Activated CD4-positive, alpha-beta T cell treated with anti-CD3 and anti-CD28 coated beads, Interleukin-2, amount 10 ng/mL, durations not matched to agents 24 days and 14 days (primary cell): ENCODE measurements at places on chromosomes 7 and 10.

DNA sequence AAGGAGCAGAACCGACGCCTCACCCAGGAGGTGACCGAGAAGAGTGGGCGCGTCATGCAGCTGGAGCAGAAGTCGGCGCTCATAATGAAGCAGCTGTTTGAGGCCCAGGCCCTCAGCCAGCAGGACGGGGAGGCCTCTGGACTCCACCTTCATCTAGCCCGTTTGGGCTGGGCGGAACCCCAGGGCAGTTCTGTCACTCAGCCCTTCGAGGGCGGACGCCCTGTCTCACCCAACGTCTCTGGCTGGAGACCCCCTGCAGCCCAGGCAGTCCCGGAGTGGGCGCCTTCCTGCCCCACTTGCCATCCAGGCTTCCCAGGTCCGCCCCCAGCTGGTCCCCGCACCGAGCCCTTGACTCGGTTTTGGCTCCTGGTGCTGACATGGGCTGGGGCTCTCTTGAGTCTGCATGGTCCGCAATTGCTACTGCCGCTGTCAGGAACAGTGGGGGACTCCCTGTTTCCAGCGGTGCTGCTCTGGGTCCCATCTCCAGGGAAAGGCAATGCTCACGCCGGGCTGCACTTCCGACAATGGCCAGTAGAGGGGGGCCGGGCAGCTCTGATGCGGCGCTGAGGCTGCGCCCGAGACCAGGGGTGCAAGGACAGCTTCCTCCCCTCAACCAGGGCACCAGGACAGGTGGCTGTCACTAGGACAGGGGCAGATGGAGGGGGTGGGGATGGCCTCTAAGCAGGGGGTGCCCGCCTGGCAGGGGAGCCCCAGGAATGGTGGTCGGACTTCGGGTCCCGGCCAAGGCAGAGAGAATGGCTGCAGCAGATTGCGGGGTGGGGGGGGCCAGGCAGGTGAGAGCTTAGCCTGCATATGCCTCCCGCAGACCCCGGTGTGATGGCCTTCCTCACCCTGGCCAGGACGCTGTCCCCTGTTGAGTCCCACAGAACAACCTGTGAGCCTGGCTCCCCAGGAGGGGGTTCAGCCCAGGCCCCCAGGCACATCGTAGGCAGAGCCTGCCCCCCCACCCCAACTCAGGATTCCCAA lies 71.2 kb upstream of the KCTD7 start:
- peak; percentile 94 for DNase-seq

DNA sequence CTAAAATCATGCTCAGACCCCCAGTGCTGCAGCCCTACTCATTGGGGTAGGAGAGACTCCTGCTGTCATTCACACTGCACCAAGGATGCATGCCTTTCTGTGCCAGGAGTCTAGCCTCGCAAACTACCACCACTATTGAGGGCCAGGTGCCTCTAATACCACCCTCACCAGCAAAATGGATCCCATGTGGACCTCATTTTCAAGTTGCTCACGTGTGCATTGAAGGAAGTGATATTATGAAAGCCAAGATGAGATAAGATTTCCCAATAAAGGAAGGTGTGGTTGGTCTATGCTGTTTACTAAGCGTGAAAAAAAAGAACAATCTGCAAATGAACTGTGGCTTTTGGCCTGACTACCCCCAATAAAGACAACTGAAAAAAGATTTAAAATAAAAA lies 7.2 kb upstream of the LAMTOR4 start:
- no peak for DNase-seq

- DNase-seq, result peak; percentile 76
These were observed 6.9 kb downstream of the ATP5MF start for GRCh38 chr7:99459087-99459486.

DNA sequence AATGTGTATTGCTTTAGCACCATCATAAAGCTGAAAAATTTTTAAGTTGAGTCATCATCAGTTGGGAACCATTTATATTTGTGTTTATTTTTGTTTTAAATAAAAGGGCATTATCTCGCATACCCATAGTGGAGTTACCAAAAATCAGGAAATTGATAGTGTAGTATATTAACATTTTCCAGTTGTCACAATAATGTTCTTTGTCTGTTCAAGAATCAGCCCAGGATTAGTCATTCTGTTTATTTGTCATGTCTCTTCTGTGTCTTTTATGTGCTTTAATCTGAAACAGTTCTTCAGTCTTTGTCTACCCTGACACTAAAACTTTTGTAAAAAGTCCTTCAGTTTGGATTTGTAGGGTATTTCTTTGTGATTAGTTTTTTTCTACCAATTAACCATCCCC lies 827.8 kb upstream of the ZWINT start:
- no peak for DNase-seq

GRCh38 chr7:149865437-149865836 lies 8.3 kb upstream of the ATP6V0E2 start:
- peak; percentile 89 for DNase-seq

DNA sequence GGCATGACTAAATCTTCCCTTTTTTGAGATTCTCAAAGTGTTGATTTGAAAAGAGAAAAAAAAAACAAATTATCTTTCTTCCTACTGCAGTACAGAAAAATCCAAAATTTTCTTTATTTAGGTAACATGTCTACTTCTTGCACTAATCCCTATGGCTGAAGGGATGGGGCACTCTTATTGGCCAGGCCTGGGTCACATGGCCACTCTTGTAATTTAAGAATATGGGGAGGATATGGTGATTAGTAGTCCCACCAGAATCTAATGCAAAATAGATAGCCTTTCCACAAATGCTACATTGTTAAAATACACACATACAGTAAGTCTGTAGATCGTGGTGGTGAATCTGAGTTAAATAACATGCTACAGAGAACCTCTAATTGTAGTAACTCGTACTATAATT lies 7.0 kb upstream of the PALS2 start:
- no peak for DNase-seq

DNA sequence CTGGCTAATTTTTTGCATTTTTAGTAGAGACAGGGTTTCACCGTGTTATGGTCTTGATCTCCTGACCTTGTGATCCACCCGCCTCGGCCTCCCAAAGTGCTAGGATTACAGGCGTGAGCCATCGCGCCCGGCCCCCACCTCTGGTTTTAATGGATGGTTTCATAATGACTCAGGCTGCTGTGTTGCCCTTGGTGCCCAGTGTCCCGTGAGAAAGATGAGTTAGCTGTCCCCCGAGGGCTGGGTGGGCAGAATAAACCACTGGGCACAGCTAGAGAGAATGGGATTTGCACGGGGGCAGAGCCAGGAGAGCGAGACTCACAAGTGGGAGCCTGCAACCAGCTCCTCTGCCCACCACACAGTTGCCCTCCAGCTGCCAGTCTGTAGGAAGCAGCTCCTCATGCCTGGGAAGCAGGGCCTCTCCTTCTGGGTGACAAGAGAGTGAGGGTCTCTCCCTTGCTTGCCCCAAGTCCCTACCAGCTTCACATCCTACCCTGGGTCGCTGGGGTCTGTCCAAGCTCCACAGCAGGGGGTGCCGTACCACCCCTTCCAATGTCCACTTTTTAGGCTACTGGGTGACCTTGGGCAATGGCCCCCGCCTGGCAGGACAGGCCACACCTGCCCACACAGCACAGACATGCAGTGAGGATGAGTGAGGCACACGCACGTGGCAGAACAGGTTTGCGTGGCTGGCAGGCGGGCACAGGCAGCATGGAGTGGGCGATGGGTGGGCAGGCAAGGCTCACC lies 16.1 kb upstream of the NDST2 start:
- DNase-seq, result no peak

DNA sequence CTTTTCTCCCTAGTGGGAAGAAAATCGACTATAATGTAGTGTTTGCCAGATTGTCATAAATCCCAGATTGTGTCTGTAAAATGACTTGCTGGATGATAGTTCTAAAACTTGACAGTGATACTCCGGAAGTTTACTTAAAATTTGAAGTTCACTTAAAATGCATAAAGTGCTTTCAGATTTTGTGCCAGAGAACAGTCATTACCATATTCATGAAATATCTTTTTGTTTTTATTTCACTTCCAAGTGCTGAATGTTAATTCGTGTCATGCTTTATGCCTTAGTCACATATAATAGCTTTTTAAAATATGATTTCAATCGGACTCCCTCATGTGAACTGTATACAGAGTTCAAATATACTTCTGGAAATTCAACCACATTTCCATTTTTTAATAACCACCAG lies 30.4 kb downstream of the PRPF18 start:
- DNase-seq, result no peak

DNA sequence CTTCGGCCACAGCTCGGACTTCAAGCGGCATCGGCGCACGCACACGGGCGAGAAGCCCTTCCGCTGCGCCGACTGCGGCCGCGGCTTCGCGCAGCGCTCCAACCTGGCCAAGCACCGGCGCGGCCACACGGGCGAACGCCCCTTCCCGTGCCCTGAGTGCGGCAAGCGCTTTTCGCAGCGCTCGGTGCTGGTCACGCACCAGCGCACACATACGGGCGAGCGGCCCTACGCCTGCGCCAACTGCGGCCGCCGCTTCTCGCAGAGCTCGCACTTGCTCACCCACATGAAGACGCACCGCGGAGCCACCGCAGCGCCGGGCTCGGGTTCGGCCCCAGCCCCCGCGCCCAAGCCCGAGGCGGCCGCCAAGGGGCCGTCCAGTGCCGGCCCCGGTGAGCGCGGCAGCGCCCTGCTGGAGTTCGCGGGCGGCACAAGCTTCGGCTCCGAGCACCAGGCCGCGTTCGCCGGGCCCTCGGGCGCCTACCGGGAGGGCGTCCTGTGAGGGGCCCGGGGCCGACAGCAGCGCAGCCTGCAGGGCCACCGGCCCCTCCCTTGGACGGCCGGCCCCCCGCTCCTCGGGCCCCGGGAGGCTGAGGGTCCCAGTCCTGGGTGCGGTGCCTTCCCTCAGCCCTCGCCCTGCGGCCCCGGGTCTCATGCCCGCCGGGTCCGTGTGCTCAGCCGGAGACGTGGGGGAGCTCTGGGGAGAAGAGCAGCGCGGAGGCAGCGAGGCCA lies 17.2 kb downstream of the ZNF316 start:
- no peak for DNase-seq

GRCh38 chr7:30790356-30790755 lies 19.1 kb downstream of the MINDY4 start:
- no peak for DNase-seq

GRCh38 chr10:121442086-121442935 lies 155.9 kb downstream of the FGFR2 start:
- DNase-seq, result no peak

DNA sequence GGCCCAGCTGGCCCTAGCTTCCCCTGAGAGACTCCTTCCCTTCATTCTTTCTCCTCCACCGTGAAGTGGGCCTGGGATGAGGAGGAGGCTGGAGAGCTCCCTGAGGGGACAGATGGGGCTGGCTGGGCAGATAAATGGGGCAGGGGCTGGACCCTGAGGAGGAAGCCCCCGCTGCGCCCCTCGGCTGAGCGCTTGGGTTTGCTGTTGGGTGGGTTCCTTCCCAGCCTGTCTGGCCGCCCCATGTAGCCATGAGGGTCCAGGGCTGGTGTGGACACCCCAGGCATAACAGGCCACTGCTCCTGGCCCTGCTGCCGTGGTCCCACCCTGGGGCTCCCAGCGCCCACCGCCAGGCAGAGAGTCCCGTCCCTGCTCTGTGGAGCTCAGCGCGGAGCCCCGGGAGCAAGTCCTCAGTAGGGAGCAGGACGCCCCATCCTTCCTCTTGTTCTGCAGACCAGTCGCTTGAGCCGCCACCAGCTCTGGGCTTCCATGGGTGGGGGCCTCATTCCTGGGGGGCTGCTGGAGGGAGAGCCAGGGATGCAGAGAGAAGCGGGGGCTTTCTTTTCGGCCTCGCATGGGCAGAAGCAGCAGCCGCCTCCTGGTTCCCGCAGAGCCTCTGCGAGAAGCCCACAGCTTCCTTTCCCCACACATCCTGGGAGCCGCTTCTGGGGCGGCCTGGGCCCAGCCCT lies 266.4 kb upstream of the TCERG1L start:
- peak; percentile 33 for DNase-seq

DNA sequence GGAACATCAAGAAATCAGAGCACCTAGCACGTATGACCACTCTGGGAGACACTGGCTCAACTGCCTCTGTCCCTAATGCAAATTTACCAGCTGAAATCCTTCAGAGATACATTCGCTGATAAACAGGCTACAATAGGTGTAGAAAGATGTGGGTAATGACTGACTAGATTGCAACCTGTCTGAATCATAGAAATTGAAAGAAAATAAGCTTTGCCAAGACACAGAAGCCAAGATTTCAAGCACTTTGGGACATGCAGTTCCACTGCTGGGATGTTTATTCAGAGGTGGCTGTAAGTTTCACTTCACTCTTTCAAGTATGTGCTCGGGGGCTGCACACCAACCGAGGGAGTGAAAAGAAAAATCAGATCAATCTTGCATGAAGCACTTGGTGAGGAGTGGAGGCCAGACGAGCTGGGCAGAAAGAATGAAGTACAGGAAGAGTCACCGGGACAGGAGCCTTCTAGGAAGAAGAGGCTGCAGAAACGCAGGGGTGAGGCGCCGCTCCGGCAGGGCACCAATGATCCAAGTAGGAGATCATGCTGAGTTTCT lies 276.7 kb downstream of the PARD3 start:
- DNase-seq, result no peak

- DNase-seq, result peak; percentile 90
These were observed 21.3 kb upstream of the KCNK18 start for GRCh38 chr10:117175901-117176534.

GRCh38 chr7:14286036-14286435 lies 296.6 kb upstream of the ETV1 start:
- no peak for DNase-seq

GRCh38 chr7:95330204-95330960 lies 6.0 kb upstream of the PON1 start:
- DNase-seq, result peak; percentile 68

- DNase-seq, result no peak
These were observed 25.3 kb downstream of the CCDC7 start for GRCh38 chr10:32471232-32471631.

DNA sequence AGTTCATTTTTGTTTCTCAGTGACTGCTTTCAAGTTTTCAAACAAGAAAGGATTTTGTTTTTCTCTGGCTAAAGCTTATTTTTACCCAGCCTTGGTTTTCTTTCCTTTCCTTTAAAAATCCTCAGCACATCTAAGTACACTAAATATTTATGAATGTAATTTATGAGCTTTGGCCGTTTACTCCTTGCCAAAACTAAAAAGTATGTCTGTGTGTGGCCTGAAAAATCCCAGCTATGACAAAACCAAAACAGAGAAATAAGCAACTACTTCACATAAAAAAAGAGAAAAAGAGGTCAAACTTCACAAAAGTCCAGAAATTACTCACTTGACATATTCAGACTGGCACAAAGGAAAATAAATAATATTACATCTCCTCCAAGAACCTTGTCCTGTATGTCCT lies 365.1 kb upstream of the NFE2L3 start:
- no peak for DNase-seq

DNA sequence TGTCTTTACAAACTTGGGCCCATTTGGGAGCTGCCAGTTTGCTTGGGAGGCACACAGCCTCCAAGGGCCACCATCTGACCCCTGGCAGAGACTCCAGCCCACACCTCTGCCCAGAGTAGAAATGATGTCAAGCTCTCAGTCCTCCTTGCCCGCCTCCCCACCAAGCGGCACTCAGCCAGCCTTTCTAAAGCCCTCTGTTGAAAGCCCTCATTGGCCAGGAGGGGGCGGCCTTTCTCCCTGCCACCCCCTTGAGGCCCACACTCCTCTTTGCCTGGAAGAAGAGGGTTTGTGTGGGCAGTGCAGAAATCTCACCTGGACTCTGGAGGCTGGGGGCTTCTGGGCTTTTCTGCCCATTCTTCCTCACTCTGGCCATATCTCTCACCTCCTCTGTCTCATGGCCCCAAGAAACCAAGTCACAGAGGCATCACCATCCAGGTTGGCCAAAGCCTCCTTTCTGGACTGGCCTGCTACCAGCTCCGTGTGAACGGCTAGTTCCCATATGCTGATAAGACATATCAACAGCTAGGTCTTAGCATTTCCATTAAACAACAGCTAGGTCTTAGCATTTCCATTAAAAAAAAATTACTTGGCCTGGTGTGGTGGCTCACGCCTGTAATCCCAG lies 36.1 kb downstream of the UBTD1 start:
- DNase-seq, result peak; percentile 66

GRCh38 chr7:143085109-143085508 lies 33.0 kb downstream of the OR6V1 start:
- peak; percentile 2 for DNase-seq
